ENCODE measurements at places on chromosomes 12 and 14. TPM values are rescaled to one million over a fixed set of nuclear protein-coding genes. Genes with fewer than 3 reads are reported as not detected.

The FAM161B gene
- 3.2 TPM for polyA plus RNA-seq

The IKZF4 gene
- polyA plus RNA-seq: 2.7 TPM

The MGAT4C gene
- polyA plus RNA-seq: not detected

The TCL1B gene
- polyA plus RNA-seq: not detected

The NRXN3 gene
- 1.5 TPM for polyA plus RNA-seq

The RNASE7 gene
- not detected for polyA plus RNA-seq

The TMEM52B gene
- 292 TPM for polyA plus RNA-seq

GRCh38 chr12:27524494-27524835 is 459 bp downstream of the PPFIBP1 start:
- DNase-seq: no peak

DNA sequence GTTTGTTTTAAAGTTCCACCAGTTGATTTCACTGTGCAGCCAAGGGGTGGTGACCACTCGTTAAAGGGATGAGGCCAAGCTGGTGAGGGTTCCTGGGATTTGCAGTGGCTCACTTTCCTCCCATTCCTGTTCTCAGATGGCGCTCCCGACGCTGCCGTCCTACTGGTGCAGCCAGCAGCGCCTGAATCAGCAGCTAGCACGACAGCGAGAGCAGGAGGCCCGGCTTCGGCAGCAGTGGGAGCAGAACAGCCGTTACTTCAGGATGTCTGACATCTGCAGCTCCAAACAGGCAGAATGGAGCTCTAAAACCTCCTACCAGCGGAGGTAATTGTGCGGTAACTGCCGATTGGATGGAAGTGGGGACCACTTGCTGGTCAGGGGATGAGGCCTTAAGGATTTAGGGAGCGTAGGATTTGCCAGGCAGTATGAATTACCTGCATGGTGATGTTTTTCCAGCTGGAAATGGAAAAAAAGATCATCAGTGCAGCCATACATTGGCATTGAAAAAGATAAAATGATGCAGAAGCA is 2.9 kb downstream of the TCHP start:
- peak; percentile 31 for DNase-seq

DNA sequence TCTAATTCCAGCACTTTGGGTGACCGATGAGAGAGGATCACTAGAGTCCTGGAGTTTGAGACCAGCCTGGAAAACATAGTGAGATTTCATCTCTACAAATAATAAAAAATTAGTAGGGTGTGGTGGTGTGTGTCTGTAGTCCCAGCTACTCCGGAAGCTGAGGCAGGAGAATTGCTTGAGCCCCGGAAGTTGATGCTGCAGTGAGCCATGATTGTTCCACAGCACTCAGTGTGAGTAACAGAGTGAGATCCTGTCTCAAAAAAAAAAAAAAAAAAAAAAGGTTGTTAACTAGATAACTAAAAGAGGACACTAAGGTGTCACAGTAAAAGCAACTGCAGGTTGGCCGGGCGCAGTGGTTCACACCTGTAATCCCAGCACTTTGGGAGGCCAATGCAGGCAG is 121.3 kb upstream of the MAX start:
- no peak for DNase-seq

DNA sequence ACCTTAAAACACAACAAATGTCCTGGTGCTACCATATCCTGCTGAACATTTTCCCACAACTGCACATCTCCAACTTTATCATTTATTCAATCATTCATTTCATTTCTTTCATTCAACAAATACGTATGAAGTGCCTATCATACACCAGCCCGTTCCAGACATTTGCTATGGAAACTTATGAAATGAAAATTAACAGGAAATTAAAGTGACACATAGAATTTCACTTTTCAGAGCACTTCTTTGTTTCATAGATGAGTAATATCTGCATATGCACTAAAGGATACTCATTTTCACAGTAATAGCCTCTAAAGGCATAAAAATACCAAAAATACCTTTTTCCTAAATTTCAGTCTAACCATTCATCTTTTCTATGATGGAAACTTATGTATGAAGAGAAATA is 12.6 kb downstream of the CNIH1 start:
- no peak for DNase-seq

- DNase-seq: peak; percentile 24
Observed at GRCh38 chr14:90447720-90448497, 51.1 kb downstream of the CALM1 start.

DNA sequence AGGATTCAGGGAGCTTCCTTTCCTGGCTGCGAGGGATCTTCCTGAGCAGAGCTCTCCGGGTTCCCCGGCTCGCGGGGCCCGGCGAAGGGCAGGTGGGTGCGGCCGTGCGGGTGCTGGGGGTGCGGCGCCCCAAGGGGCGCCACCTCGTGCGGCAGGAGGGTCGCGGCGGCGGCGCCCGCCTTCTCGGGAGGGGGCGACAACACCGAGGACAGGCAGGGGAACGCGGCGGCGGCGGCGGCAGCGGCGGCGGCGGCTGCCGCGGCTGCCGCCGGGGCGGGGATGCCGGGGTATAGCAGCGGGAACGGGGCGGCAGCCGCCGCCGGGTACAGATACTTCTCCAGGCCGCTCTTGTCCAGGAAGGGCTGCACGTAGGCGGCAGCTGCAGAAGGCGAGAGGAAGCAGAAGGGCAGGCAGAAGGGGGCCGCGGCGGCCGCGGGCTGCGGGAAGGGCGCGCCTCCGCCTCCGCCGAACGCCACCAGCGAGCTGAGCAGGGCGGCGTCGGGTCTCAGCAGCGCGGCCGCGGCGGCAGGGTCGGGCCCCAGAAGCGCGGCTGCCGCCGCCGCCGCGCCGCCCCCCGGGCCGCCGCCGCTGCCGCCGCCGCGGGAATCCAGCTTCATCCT is 2.7 kb downstream of the BHLHE41 start:
- peak; percentile 58 for DNase-seq

GRCh38 chr12:836952-837351 is 84.6 kb downstream of the WNK1 start:
- DNase-seq: no peak

DNA sequence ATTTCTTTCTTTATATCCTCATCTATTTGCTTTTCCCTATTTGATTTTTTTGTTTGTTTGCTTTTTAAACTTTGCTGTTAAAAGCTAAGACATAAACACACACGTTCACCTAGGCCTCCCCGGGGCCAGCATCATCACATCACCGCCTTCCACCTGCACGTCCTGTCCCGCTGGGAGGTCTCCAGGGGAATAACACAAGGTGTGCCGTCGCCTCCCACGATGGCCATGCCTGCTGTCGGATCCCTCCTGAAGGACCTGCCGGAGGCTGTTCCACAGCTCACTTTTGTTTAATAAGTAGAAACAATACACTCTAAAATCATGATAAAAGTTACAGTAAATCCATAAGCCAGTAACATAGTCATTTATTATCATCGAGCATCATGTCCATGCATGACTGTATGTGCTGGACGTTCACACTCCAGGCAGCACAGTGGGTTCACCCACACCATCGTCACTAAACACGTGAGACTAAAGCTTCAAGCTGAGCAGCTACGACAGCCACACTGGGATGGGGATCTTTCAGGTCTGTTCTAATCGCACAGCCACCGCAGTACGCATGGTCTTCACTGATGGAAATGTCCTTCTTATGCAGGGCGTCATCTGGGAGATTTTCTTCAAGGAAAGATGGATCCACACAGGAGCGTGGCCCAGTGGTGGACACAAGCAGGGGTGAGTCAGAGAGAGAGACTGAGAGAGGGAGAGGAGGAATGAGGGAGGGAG is 3.6 kb downstream of the RIMBP2 start:
- DNase-seq: no peak

Measured in kidney (tissue), 22 donors.